Hematopoietic multipotent progenitor cell treated with erythropoietin and hydrocortisone succinate and interleukin-3 and kit ligand, for 6 days (in vitro differentiated cells): ENCODE measurements at places on chromosomes 11 and 22.

GRCh38 chr22:23696326-23696851 lies 5.6 kb downstream of the RGL4 start:
- DNase-seq = peak; percentile 75

DNA sequence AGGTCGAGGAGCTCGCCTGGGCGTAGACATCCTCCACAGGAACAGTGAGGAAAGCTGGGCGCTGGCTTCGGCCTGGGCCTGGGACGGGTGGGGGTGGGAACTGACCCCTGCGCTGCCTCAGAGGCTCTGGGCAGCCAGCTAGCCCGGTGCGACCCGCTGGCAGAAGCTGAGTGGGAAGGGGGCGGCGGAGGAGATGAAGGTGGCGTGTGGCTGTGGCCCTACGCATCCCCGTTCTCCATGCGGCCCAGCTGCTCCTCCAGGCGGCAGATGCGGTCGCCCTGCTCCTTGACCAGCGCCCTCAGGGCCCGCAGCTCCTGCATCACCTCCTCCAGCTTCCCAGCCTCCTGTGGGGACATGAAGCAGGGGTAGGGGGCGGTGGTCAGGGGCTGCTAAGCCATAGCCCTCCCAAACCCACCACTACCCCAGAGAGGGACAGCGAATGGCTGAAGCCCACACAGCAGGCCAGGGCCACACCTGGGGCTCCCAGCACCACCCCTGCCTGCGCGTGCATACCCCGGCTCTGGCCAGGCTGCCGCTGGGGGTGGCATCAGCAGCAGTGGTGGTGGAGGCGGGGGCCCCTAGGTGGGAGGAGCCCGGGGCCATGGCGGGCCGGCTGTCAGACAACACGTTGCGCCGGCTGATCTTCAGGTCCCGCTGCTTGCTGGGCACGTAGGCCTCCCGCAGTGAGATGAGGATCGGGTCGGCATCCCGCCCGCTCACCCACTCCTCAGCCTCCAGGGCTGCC lies 848 bp upstream of the PTPRCAP start:
- no peak for DNase-seq

DNA sequence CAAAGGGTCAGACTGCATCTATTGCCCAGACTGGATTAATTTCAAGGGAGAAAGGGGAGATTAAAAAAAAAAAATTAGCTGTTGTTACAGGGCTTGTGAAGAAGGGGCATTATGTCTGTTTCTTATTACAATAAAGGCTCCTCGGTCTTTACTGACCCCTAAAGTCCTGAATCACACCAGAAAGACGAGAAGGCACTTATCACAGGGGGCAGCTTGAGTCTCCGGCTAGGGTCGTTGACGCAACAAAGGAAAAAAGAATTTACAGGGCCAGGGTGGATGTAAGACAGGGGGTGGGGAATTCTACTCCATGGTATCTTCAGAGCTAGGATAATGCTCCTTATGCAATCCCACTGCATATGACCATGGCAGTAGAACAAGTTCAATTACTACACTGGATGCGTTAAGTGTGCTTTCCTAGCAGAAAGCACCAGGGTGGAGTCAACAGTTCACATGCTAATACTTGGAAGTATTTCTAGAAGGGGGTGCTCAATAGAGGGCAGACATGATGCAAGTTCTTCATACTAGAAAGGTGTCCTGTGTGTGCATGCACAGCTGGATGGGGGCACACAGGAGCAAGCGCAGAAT lies 16.5 kb downstream of the DDX17 start:
- no peak for DNase-seq

- no peak for DNase-seq
Measured at GRCh38 chr11:96647621-96648020, 257.8 kb downstream of the JRKL start.

DNA sequence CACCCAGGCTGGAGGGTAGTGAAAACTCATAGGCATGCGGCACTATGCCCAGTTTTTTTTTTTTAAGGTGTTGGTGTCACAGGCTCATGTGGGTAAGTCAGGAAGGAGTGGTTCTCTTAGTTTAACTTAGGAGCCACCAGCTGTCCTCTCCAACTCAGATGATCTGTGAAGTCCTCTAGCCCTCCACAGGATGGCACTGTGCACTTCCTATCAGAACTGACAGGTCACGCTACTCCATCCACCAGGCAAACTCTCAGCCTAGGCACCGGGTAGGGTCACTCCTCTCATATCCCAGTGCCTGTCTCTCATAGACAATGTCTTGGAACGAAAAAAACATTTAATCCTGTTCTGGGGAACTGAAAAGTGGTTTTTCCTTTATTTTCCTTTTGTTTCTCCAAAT lies 16.5 kb downstream of the NAP1L4 start:
- peak; percentile 83 for DNase-seq

GRCh38 chr22:16866167-16866566 lies 41.0 kb upstream of the XKR3 start:
- no peak for DNase-seq

DNA sequence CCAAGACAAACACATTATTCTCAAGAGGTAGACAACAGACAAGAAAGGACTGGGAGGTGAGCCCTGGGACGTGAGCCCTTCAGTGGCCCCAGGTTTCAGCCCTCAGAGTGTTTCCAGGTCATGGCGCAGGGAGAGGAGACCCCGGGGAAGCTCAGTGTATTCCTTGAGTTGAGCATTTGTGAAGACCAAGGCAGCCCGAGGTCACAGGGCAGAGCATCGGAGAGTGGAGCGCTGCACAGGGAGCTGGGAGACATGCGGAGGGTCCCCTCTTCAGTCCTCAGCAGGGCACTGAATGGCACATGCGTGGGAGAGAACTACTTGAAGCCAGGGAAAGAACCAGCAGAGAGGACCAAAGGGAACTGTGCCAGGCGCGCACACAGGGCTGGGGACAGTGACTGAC lies 11.7 kb downstream of the KRTAP5-6 start:
- no peak for DNase-seq

GRCh38 chr11:34148504-34149165 lies 43.2 kb downstream of the NAT10 start:
- peak; percentile 64 for DNase-seq

DNA sequence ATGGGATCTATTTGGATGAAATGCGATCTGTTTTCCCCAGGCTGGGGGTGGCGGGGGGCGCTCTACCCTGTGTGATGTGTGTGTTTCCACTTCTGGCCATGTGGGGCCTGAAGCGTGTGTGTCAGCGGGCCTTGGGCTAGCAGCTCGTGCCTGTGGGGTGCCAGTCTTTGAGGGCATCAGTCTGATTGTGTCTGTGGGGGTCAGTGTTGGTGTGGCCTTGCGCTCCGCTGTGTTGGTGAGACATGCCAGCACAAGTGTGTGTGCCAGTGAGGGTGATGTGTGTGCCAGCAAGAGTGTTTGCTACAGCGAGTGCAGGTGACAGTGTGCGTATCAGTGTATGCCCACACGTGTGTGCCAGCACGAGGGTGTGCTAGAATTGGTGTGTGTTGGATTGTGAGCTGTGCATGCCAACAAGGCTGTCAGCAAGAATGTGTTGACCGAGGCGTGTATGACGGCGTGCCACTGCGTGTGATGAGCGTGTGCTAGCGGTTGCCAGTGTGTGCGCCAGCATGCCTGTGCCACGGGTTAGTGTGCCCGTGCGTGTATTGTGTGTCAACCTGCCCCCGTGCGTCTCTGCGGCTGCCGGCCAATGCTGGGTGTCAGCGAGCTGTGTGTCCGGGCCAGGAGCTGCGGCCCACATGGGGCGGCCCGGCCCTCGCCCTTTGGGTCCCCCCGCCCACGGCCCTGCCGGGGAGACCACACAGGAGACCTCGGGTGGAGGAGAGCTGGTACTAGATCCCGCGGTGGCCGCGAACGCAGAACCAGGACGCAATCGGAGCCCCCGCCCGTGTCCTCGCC lies 519 bp downstream of the ARRB1 start:
- peak; percentile 77 for DNase-seq

DNA sequence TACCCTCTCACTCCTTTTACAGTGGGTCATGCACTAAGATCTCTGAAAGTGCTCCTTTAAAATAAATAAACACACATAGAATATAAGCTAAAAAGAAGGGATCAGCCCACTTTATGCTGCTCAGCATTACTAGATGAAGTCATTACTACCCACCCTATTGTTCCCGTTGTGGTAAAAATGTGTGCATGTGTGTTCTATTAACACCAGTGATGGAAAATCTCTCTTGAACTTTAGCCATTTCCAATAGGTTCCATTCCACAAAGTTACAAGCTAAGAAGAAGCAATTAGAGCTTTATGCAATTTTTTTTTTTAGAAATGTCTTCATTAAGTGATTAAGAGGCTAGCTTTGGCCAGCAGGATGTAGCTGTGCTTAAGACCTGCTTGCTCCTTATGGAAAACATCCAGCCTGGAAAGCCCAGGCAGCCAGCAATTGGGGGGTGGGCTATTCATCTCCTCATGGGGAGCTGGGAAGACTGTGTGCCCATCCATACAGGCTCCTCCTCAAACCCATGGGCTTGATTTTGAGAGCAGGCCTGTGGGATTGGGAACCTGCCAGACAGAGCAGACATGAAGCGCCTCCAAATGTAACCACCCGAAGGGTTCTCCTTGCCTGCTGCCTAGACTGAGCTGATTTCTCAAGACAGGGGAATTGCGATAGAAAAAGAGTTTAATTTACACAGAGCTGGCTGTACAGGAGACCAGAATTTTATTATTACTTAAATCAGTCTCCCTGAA lies 92.9 kb upstream of the PARVA start:
- no peak for DNase-seq

GRCh38 chr11:20310137-20310536 lies 53.4 kb upstream of the HTATIP2 start:
- DNase-seq = no peak

DNA sequence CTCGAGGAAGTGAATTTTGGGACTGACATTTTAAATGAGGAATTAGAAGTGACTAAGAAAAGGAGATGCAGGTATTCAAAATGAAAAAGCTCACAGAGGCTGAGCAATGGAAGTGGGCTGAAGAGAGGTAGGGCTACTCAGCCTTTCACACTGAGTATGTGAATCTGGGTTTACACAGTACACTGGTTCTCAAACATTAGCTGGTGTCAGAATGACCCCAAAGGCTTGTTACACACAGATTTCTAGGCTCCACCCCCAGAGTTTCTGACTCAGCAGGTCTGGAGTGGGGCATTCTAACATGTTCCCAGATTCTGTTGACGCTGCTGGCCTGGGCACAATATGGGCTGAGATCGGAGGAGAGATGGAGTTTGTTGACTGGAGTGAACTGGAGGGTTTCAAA lies 32.8 kb downstream of the CADM1 start:
- DNase-seq = no peak

DNA sequence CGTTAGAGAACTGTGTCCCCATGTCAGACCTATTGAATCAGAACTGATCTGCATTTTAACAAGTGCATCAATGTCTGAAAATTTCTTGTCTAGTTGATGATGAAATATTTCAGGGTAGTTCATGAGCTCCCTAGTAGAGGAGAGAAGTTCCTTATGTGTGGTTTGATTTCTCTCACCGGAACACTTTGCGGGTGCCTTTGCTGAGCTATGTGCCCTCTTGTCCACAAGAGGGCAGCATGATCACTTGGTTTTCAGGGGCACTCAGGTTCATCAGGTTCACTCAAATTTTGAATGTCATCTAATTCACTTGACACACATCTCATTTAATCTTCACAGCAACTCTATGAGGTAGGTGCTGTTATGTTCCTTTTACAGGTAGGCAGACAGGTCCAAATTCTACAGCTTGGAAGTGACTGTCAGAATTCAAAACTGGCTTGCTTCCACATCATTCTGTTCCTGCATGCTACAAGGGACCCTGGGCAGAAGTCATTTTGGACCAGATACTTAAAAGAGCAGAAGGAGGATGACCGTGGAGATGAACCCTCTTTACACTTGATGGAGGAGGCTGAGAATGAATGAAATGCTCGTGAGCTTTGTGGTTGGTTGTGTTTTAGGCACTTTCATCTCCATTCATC lies 55.6 kb downstream of the P4HA3 start:
- peak; percentile 86 for DNase-seq

DNA sequence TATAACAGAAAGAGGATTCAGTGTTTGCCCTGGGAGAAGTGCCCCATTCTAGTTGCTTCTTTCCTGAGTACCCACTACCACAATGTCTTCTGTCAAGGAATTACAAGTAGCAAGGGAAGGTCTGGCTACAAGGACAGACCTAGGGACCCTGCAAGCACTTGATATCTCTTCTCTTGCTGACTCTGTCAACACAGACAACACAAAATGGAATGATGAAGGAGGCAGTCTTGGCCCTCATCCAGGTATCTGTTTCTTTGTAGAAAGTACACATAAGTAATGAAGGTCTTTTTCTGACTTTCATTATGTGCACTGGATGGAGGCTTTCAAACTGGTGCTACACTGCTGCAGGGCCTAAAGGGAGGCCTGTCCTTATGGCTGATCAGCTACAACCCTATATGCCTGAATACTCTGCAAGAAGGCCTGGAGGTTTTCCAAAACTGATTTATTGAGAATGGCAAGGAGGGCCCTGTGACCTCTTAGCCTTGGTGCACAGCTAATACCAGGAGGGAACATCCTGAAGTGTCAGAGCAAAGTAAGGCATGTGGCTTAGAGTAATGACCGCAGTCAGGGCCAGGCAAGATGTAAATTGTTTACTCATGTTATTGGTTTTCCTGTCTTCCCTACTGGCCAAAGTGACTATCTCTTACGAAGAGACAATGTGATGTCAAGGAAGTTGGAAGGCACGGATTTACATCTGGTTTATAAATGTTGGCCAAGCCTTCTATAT lies 31.2 kb downstream of the GAB2 start:
- DNase-seq = no peak

GRCh38 chr11:112748713-112749543 lies 212.3 kb upstream of the NCAM1 start:
- DNase-seq = no peak

DNA sequence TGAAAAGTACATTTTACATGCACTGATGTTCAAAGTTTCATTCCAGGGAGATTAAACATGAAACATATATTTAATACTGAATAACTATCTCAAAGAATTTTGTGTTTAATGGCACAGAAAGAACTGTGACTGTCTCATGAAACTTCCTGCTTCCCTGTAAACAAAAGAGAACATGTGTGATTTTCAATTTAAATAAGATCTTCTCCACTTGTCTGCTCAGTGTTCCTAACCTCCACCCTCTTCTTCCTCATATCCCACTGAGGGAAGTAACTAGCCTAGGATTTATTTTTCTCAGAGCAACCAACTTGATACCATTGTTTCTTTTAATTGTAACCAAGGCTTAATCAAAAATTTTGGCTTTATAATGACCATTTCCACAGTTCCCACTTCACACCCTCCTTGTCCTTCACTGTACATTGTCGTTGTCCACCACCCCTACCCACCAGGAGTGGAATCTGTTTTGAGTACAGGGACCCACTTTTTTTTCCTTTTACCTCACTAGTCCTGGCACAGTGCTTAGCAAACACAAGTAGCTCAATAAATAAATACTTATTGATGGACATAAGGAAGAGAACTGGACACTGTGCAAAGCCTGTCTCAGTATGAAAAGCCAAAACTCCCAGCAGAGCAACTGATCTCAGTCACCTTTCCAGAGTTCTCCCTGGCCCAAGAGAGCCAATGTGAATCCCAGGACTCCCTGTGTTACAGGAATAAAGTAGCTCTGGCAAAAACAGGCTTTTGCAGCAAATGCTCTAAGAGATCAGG lies 4.2 kb downstream of the CPSF7 start:
- DNase-seq = no peak

DNA sequence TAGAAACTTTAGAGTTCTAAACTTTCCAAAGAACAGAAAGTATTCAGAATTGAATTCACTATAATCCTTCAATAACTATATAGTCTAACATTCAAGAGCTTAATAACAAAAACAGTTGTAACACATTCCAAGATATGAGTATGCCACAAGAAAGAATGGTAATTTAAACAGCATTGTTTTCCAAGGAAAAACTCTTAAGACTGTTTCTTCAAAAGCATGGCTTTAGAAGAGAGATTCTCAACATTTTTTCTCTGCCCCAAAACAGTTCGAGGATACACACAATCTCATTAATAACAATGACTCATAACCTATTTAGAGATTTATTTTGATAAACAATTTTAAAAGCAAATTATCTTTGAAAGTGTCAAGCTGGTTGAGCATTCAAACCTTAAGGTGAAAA lies 16.7 kb upstream of the ARHGAP32 start:
- no peak for DNase-seq
